NCI-H774 (cell line): ENCODE measurements at places on chromosomes 5 and 9.

- DNase-seq: no peak
Measured at GRCh38 chr5:136114414-136115125, 18.1 kb upstream of the SMAD5 start.

DNA sequence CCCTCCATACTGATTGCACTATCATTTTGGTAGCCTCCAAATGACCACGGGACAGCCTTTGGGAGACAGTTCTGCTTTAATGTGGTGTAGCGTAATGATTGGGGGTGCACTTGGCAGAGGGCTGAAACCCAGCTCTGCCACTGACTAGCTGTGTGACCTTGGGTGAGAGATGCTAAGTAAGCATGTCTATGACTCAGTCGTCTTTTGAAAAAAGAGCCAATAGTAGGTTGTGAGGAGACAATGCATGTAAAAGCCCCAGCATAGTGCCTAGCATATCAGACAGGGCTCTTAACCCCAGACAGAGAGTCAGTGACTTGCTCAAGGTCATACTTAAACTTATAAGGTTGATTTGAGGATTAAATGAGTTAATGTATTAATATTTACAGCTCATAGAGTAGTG is 18.0 kb upstream of the CXCL14 start:
- DNase-seq: no peak

DNA sequence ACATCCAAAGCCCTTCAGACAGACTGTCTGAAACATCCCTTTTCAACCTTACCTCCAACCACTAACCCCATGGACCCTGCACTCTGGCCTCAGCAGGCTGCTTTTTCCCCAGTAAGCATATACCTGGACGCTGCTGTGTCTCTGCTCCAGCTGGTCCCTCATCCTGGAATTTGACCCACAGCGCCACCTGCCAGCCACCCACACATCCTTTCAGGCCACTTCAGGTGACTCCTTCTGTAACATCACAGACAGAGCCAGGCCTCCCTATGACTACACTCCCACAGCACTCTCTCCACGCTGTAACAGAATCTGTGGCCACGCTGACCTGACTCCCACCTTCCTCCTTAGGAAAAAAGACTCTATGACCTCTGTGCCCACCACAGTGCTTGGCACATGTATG is 3.4 kb downstream of the MGAT1 start:
- DNase-seq: no peak

DNA sequence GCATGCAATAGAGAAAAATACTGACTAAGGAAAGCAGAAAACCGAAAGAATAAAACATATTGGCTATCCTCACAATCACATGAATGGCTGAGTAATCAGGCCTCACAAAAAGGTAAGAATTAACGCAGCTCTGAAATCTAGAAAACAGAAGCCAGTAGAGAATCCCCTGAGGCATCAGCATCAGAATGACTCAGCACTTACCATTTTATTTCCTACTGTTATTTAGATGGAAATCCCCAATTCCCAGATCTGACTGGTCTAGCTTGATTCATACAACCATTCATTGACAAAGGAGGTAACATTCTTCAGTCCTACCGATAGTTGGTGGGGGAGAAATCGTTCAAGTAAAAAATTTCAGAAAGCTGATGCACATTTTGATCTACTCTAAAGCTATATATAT is 1408.4 kb upstream of the WWC1 start:
- DNase-seq: no peak

DNA sequence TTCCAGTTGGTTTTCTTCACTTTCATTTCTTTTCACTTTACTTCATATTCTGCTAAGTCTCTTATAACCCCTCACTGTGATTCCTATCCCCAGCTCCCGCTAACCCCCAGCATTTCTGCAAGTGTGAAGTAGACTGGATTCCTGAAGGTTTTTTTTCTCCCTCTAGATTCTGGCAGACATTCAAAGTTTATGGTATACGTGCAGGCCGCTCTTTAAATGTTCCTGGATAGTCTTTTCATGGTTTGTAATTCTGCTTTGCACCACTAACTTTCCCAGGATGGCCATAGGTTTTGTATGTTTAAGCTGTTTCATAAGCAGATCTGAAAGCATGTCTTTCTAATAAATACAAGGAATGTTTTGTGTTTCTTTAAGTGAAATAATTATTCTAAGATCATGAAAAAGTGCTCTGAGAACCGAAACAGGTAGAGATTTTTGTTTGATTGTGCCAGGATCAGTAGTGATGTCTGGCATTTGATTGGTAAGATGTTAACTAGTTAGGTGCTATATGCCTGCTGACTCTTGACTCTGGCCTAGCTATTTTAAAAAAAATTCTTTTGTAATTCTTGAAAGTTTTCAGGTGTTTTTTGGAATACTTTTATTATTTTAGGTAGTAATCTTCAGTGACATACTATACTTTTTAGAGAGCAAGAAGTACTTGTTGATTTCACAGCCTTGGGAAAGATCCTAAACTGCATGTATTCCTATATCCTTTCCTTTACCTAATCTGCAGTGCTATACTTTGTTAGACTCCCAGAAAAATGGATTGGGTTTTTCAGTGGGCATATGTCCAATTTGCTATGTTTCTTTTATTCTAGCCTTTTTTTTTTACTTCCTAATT is 29.7 kb downstream of the CNOT6 start:
- no peak for DNase-seq

- no peak for DNase-seq
Measured at GRCh38 chr9:22131817-22132216, 122.7 kb upstream of the CDKN2B start.

- DNase-seq: no peak
Measured at GRCh38 chr9:120944434-120944843, 17.8 kb upstream of the TRAF1 start.

GRCh38 chr9:117720555-117720954 is 16.4 kb downstream of the TLR4 start:
- DNase-seq: no peak

GRCh38 chr9:109242014-109242413 is 75.0 kb upstream of the FRRS1L start:
- DNase-seq: no peak

GRCh38 chr9:123481209-123481865 is 125.3 kb downstream of the CRB2 start:
- no peak for DNase-seq

DNA sequence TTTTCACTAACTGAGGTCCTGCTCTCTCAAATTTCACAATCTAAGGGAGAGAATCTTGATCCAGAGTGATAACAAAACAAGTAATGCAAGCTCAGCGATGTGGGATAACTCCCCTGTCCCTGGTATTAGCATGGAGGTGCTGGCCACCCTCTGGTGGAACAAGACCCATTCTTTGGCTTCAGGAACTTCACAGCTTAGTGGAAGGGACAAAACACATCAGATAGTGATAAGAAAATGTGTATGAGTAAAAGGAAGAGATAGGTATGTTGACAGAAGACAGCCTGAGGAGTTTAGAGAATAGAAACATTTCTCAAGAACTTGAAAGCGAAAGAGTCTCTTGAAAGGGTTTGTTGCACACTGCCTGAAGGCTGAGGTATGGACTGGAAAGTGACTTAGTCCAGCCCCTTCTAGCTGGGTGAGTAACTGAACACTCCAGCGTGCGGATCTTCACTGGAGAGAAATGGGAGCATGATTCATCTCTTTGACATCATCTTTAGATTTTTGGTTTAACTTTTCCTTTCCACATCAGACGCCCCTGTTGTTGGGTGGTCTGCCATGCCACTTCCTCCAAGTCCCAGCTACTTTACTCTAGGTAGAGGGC is 25.4 kb upstream of the ZSWIM6 start:
- DNase-seq: no peak

DNA sequence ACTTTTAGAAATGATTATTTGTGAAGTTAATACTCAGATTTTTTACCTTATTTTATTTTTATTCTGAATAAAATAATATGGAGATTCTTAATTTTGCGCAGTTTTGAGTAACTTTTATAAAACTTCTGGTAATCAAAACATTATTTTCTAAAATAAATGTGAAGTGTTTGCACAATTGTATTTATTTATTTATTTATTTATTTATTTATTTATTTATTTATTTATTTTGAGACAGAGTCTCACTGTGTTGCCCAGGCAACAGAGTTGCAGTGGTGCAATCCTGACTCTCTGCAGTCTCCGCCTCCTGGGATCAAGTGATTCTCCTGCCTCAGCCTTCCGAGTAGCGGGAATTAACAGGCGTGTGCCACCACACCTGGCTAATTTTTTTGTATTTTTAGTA is 73.5 kb downstream of the RPS6 start:
- no peak for DNase-seq

- no peak for DNase-seq
Measured at GRCh38 chr9:108743901-108744371, 111.8 kb downstream of the ACTL7B start.

- no peak for DNase-seq
Measured at GRCh38 chr5:58044166-58044565, 415.7 kb downstream of the PLK2 start.

DNA sequence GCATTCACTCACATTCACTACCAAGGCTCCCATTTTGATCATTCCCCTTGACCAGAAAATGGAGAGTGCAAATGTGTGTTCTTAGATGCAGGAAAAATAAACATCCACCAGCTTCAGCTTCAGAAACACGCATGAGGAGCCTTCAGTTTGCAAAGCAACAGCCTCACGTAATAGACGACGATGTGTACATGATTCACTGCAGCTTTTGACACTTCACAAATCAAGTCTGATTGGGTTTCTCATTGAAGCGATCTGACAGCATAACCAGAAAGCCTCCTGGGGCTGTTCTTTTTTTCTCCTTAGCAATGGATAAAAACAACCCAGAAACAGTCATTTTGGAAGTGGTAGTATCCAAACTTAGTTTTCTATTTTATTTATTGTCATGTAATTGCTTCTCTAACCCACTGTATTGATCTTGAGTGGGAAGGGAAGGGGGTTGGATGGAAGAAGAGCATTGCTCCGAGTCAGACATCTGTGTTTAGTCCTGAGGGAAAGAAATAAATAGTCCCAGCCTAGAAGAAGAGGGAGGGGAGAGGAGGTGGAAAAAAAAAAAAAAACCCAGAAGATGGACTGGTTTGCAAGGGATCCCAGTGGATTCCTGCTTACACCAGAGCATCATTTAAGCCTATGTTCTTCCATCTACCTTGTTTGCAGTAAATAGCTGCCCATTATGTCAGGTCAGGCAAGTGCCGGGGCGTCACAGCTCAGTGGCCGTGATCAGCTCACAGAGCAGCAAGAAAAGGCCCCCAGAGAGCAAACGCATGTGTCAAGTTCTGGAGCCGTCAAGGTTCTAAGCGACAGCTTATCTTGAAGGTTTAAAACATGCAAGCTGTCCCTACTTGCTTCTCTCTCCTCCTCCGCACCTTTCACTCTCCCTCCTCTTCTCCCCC is 190.2 kb upstream of the SNX2 start:
- no peak for DNase-seq

DNA sequence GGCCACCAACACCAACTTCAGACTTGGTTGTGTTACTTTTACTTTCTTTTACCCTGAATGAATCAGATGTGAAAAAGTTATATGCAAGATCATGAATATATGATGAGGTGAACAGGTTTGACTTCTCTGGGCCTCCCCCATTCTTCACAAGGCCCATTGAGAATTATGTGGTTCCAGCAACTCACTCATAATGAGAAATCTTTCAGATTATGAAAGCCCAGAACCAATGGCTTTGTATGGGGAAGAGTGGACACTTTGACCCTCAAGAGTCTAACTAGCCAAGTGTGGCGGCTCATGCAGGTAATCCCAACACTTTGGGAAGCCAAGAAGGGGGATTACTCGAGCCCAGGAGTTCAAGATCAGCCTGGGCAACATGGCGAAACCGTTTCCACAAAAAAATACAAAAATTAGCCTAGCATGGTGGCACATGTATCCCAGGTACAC is 16.1 kb upstream of the LNPEP start:
- no peak for DNase-seq

GRCh38 chr5:96816991-96817390 is 9.2 kb upstream of the ERAP1 start:
- DNase-seq: no peak

DNA sequence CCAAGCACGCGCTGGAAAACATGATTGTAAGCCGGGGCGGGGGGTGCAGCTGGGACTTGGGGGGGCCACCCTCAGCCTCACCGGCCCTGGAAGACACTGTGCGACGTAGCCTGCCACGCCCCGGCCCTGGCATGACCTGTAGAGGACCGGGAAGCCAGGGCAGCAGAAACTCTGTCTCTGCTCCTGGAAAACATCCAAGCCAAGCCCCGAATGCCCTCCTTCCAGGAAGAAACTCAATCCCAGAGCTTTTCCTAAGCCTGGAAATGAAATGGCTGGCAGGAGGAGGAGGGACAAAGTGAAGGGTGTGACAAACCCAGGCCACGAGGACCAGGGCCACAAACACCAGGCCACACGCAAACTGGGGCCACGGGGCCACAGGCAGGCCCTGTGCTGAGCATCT is 55.4 kb downstream of the KCNT1 start:
- DNase-seq: no peak

DNA sequence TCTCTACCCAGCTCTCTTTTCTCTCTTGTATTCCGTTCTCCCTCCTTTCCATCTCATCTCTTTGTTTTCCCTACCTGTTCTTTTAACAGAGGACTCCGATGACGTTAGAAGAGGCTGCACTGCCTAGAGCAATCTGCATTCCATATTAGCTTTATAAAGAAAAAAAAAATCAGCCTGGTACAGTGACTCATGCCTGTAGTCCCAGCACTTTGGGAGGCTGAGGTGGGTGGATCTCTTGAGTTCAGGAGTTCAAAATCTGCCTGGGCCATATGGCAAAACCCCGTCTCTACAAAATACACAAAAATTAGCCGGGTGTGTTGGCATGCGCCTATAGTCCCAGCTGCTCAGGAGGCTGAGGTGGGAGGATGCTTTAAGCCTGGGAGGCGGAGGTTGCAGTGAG is 49.0 kb downstream of the DAPK1 start:
- DNase-seq: no peak

DNA sequence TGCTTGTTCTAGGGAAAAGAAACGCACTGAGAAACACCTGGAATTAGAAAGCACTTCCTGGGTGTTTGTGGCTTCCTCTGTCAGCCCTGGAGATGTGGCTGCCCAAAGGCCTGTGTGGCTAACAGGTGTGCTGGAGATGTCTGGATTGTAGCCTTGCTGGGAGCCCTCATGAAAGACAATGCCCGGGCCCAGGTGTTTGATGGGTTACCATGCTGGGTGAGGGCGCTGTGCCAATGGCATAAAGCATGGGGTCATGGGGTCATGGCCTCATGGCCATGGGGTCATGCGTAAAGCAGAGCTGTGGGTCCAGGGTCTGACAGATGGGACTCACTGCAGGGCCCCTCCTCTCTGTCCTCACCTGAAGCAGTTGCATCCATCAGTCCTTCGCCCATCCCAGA is 21.6 kb downstream of the ANKRD33B start:
- DNase-seq: no peak
